ENCODE measurements at places on chromosomes 3 and 15.
A peak's percentile ranks its signal among the peaks of the same experiment; 100 is the strongest.

DNA sequence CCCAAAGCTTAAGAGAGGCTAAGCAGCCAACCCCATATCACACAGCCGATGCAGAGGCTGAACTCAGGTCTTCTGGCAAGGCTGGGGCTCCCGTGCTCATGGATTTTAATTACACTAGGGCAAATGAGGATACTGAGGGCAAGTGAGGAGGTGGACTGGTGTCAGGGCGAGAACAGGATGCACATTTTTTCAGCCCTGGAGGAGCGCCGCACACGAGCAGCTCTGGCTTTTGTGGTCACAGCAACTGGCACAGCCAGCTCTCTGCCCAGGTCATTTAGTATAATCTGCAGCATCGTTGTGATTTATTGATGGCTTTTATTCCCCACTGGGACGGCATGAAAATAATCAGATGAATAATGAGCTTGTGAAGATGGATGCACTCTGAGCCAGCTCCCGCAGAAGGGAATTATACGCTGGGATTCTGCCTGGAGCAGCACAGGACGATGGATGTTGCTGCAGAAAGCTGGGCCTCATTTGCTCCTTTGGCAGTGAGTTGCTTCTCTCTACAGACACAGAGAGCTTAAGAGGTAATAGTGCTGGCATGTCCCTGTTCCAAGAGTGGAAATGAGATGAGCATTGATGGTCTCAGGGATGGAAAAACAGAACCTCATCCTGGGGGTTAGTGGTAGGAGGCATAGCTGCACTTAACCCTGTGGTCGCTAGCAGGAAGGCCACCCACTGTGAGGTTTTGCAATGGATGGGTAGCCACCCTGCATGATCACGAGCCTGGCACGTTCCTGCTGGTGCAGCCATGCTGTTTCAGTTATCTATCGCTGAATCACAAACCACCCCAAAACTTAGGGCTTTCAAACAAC is 135.4 kb downstream of the UACA start:
- DNase-seq = no peak

DNA sequence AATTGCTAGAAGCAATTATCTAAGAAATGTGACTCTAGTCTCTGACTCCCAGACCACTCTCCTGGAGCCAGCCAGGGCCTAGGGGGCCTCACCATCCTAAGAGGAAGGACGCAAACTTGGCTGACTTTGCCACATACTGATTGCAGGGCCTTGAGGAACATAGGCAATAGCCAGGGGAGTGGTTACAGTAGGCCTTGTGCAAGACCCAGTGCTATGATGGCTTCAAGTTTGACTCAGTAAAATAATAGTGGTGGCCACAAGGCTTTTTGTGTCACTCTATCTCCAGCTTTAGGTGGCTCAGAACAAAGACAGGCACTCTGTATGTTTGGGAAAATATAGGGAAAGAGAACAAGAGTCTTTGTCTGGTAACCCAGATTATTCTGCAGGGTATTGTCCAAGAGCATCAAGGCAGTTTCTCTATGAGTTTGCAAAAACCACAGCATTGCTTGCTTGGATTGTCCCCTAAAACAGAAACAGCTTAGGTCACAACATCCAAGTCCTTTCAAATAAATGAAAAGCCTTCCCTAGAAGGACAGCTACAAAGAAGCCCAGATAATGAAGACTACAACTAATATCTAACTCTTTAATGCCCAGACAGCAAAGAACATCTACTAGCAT is 631.5 kb downstream of the PYDC2 start:
- no peak for DNase-seq

GRCh38 chr15:58313304-58313703 is 118.5 kb upstream of the LIPC start:
- DNase-seq = no peak

GRCh38 chr3:58998476-58999117 is 51.2 kb downstream of the CFAP20DC start:
- no peak for DNase-seq

- DNase-seq = no peak
Observed at GRCh38 chr3:192422321-192422996, 304.9 kb downstream of the FGF12 start.

DNA sequence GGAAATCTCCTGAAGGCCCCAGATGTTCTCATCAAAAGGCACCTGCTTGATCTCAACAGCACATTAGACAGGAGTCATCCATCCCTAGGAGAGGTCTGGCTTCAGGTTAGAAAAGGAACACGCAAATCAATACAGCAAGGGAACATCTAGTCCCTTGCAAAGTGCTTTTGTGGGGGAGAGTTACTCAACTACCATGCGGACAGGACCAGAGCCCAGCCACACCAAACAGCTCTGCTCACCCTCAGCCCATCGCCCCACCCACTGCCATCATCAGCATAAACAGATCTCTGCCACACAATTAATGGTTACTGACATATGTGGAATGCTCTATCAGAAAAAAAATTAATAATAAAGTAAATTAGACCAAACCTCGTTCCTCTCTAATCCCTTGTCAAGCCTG is 85.6 kb downstream of the MYLK start:
- no peak for DNase-seq

- DNase-seq = peak; percentile 9
Observed at GRCh38 chr3:56747150-56747549, 54.6 kb downstream of the ARHGEF3 start.

- no peak for DNase-seq
Observed at GRCh38 chr3:118075873-118076272, 958.8 kb downstream of the IGSF11 start.

DNA sequence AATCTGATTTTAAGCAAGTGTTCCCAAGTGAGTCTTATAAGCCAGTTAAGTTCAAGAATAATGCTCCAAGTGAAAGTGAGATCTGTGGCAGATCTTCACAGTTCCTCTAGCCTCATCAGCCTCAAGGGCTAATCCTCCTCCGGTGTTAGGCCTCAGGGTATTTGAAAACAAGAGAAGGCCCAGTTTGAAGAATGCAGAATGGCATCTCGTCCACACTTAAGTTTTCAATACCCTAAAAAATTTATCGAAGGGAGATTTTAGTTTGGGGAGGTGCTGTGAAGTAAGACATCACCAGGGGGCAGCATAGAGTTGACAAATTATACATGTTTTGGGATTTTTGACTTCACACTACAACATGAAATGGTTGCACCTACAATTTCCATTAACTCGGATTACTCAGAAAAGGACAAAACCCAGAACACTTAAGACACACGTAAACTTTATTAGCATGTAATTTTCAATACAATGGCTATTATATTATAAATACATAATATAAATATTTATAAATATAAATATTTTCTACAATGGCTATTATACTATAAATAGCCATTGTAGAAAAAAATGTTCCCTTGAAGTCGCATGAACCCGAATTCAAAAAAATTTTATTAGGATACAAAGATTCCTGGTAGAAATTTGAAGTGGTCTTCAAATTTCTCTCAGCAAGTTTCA is 2.3 kb upstream of the TMEM266 start:
- DNase-seq = peak; percentile 3
